ENCODE measurements at places on chromosomes 7 and 10.

GRCh38 chr7:56074371-56074791 is 10.3 kb downstream of the SUMF2 start:
- DNase-seq: peak; percentile 29

GRCh38 chr7:74405191-74405898 is 48.4 kb upstream of the GTF2IRD1 start:
- no peak for DNase-seq

GRCh38 chr10:49688261-49688846 is 8.9 kb downstream of the C10orf53 start:
- no peak for DNase-seq

- DNase-seq: no peak
Observed at GRCh38 chr7:28276298-28276697, 95.7 kb upstream of the JAZF1 start.

DNA sequence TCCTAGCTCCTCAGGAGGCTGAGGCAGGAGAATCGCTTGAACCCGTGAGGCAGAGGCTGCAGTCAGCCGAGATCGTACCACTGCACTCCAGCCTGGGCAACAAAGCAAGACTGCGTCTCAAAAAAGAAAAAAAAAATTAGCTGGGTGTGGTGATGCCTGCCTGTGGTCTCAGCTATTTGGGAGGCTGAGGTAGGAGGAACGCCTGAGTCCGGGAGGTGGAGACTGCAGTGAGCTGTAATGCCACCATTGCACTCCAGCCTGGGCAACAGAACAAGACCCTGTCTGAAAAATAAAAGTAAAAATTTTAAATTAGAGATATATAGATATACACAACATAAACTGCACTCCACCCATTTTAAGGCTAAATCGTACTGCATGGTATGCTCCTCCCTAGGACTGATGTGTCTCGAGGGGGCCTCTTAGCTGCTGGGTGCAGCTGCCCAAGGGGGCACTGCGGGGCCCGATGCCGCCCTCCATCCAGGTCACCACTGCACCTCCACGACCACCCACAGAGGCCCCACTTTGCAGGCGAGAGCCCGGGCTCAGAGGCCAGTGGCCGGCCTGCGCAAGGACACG is 40.9 kb upstream of the FOXK1 start:
- DNase-seq: no peak
